Fibroblast of skin of abdomen (primary cell): ENCODE measurements at places on chromosomes 12 and 14.

GRCh38 chr12:79920421-79921238 is 14.3 kb downstream of the PPP1R12A start:
- DNase-seq = no peak

GRCh38 chr14:57657487-57657886 is 163.8 kb upstream of the CCDC198 start:
- DNase-seq = peak; percentile 40

- no peak for DNase-seq
These were observed 173.6 kb upstream of the ALG10B start for GRCh38 chr12:38142974-38143373.

- peak; percentile 36 for DNase-seq
These were observed 214.8 kb downstream of the DPF3 start for GRCh38 chr14:72679141-72679535.

- DNase-seq = no peak
These were observed 1.9 kb downstream of the ARHGDIB start for GRCh38 chr12:14959463-14959862.

DNA sequence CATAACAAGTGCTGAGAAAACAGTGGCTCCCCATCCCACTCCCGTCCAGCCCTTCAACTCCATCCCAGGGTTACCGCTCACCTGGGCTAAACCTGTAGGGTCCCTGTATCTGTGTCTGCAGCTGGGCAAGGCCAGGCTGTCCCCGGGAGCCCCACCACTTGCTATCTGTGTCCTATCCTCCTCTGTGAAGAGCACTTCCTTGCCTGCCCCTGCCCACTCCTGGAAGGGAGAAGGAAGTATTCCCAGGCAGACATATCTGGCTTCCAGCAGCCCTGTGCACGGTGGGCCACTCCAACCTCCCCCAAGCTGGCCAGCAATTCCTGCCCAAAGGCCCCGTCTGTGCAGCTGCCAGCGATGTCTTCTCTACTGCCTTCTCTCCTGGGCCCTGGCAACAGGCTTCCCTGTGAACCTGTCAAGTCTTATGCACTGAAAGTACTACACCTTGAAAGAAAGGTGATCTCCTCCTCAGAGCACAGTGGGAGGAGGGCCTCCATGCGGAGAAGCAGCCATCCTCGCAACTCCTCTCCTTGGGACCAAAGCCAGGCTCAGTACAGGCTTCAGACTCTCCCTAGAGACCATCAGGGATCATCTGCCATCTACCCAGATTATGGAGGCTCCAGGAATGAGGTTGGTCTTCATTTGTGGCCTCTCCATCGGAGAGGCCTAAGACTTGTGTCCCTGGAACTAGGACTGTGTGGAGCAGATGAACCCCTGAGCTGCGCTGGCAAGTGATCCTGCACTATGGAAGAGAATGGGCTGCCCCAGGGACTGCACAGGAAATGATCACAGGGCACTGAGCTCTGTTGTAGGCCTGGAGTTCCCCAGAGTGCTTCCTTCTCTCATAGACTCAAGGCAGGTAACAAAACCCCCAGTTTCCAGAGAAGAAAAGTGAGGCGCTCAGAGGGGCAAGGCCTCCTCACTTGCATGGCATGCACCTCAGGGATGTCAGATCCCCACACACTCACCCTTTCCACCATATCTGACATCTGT is 663.6 kb downstream of the BCL11B start:
- DNase-seq = no peak

- DNase-seq = peak; percentile 35
These were observed 60.5 kb downstream of the BTG1 start for GRCh38 chr12:92085040-92085735.

DNA sequence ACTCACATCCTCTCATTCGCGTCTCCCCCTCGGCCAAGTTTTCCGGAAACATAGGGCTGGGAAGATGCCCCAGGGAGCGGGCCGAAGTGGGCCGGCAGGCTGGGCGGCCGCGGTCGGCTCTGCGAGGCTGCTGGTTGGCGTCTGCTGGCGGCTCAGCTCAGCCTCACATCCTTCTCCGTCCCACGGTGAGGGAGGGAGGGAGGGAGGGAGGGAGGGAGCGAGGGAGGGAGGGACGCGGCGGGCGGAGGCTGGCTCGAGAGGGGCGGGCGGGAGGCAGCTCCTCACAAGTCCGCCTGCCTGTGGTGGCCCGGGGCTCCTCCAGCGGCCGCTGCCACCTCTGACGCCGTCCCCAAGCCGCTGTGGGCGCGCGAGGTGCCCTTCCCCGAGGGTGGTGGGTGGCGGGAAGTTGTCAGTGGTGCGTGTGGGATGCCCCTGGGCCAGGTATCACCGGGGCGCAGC is 93.8 kb downstream of the RFLNA start:
- DNase-seq = peak; percentile 89

- no peak for DNase-seq
These were observed 13.7 kb downstream of the APPL2 start for GRCh38 chr12:105222284-105222655.

- no peak for DNase-seq
These were observed 161.6 kb upstream of the HIF1A start for GRCh38 chr14:61533513-61534255.

GRCh38 chr12:26704214-26704613 is 128.8 kb downstream of the ITPR2 start:
- DNase-seq = no peak

DNA sequence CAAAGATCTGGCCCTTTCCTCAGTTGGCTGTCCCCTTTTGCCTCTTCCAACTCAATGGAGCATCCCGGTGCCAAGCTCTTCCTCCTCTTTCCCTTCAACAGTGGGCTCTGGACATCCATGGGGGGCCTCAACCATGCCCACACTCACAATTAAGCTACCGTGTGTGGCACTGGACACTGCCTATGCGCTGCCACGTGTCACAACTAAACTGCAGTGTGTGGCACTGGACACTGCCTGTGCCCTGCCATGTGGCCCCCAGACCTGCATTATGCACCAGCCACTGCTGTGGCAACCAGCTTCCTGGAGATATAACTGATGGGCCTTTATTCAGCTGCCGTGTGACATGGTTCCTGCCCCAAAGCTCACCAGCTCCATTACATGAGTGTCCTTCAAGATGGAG is 179.1 kb downstream of the KCNA5 start:
- no peak for DNase-seq

DNA sequence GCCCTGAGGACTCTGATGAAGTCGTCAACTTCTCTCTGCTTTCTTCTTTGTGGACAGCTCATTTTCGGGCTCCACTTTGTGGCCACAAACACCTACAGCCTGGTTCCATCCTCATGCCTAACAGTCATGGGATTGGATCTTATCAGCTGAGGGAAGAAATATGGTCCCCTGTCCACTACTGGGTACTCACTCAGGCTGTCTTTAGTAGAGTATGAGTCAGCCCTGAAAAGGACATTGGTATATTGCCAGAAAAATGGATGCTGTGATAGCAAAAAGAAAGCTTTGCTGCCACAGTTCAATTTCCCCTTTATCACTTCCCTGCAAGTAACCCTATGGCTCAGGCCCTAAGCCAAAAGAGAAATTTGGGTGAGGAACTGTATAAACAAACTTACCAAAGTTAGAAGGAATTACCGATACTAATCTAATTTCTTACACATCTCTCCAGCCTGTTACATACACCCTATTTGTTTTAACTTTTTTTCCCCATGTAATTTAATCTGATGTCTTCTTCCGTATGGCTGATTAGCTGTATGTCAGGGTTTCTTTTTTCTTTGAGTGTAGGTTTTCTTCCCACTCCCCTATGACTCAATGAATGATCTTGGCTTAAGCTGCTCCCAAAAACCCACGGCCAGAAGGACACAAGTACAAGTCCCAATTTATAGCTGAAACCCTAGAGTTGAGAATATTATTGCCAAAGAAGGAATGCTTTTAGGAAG is 29.1 kb downstream of the MTHFD1 start:
- DNase-seq = peak; percentile 5

DNA sequence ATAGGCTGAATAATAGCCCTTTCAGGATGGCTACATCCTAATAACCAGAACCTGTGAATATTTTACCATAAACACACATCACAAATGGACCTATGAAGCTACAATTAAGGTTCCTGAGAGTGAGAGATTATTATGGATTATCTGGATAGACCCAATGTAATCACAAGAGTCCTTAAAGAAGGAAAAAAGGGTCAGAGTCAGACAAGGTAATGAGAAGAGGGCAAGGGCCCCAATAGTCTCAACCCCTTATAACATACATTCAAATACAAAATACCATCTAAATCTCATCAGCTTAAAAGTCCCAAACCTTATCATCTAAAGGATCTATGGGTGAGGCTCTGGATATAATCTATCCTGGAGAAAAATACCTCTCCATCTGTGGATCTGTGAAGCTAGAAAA is 64.7 kb downstream of the GARIN6 start:
- DNase-seq = no peak

DNA sequence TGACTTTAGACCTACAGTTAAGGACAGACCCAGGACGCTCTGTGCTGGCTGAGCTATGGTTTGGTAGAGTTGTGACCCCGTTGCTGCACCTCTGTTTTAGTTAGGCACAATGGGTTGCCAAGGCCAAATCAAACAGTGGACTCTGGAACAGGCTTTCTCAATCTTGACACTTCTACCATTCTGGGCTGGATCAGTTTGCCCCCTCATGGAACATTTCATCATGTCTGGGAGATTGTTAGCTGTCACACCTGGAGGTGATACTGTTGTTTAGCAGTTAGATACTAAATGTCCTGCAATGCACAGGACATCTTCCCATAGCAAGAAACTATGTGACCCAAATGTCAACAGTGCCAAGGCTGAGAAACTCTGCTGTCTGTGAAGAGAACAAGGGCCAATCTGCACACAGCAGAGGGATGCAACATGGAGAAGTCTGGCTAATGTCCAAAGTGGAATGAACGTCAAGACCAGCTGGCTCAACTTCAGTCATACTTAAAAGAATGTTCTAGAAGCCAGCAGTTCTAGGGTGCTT is 65.6 kb upstream of the DICER1 start:
- peak; percentile 66 for DNase-seq

GRCh38 chr14:44742202-44742601 is 219.5 kb downstream of the KLHL28 start:
- DNase-seq = no peak

GRCh38 chr14:97695456-97695981 is 898.3 kb downstream of the VRK1 start:
- DNase-seq = peak; percentile 53

DNA sequence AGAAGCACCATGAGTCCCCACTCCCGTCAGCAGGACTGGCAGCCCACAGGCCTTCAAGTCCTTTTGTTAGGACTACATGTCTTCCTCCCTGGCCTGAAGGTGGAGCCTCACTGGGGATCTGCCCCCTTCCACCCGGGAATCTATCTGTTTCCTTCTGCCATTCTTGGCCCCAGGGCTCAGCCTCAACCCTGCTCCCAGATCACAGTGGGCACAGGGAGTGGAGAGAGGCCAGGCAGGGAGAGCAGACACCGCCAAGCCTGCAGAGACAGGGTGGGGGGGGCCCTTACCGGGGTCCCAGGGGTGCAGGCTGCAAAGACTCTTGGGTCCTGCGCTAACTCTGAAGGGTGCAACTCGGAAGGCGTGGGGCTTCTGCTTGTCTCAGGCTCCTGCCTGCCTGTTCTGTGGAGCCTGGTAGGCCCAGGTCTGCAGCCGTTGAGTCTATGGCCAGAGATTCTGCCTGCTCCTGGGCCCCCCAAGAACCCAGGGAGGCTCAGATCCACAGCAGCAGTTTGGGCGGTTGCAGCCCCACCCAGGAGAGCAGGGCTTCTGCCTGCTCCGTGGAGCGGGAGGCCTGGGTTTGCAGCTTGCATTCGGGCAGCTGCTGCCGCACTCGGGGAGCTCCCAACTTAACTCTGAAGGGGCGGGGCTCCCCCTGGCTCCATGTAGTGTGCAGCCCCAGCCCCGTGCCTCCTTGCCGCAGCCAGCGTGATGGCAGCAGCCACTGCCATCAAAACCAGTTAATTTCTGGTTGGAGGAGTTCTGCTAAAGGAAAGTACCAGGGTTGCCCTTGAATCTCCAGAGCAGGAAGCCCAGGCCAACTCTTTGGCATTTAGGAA is 21.7 kb upstream of the PLBD1 start:
- DNase-seq = no peak

- DNase-seq = no peak
These were observed 33.7 kb upstream of the RIC8B start for GRCh38 chr12:106740818-106741217.

GRCh38 chr14:68675233-68675577 is 117.7 kb downstream of the ZFP36L1 start:
- no peak for DNase-seq

GRCh38 chr12:62787023-62787422 is 147.9 kb downstream of the PPM1H start:
- peak; percentile 24 for DNase-seq

DNA sequence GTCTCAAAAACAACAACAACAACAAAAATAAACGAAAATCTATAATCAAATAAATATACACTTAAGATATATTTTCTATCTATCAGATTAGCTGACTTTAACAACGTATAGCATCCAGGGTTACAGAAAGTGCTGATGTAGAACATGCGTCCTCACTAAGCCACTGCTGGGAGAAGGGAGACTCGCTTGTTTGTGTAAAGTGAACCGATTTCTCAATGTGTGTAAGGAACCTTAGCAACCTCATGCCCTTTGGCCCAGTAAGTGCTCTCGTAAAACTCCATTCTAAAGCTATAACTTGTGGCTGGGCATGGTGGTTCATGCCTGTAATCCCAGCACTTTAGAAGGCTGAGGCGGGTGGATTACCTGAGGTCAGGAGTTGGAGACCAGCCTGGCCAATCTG is 23.8 kb downstream of the NFKBIA start:
- no peak for DNase-seq

DNA sequence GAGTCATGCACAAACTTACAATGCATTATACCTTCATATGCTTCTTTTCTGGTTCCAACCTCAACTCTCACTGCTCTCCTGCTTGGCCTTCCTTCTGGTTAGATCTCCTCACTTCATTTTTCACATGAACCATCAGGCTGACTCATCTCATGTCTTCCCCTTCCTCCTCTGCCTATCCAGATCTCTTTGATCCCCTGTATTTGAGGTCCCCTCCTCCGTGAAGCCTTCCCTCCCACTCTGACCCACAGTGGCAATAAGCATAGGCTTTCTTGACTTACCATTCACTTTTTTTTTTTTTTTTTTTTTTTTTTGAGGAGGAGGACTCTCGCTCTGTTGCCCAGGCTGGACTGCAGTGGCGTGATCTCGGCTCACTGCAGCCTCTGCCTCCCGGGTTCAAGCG is 14.7 kb upstream of the ASIC1 start:
- DNase-seq = no peak

DNA sequence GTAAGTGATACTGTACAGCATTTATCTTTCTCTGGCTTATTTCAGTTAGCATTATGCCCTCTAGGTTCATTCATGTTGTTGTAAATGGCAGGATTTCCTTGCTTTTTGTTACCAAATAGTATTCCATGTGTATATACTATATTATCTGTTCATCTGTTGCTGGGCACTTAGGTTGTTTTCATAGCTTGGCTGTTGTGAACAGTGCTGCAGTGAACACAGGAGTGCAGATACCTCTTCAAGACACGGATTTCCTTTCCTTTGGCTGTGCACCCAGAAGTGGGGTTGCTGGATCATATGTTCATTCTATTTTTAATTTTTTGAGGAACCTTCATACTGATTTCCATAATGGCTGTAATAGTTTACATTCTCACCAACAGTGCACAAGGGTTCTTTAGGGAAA is 21.5 kb downstream of the EP400 start:
- DNase-seq = no peak
